Fibroblast of upper back skin (primary cell): ENCODE measurements at places on chromosomes 6 and 20.

- DNase-seq = peak; percentile 70
Observed at GRCh38 chr20:7841291-7841970, 98.8 kb downstream of the HAO1 start.

GRCh38 chr6:129186988-129187387, 304.1 kb downstream of the LAMA2 start:
- peak; percentile 86 for DNase-seq

DNA sequence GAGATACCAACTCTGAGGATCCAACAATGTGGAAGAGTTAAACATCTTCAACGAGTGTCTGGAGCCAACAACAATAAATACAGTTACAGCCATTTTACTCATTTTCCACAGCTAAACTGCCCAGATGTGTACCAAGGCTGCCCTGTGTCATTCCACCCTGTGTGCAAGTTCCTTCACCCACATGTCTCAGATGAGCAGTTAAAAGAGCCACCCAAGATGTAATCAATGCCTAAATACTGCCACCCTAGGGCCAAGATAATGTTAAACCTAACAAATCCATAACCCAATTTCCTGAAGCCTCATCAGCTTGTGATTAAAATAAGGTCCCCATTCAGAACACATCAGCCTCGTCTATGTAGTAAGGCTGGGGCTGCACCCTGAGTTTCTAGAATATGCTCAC, 59.9 kb downstream of the GMDS start:
- no peak for DNase-seq

GRCh38 chr6:160388922-160389321, 40.7 kb downstream of the SLC22A3 start:
- DNase-seq = no peak

GRCh38 chr6:113219783-113220182, 637.4 kb upstream of the MARCKS start:
- no peak for DNase-seq

GRCh38 chr6:14354919-14355572, 237.5 kb downstream of the CD83 start:
- DNase-seq = peak; percentile 94

DNA sequence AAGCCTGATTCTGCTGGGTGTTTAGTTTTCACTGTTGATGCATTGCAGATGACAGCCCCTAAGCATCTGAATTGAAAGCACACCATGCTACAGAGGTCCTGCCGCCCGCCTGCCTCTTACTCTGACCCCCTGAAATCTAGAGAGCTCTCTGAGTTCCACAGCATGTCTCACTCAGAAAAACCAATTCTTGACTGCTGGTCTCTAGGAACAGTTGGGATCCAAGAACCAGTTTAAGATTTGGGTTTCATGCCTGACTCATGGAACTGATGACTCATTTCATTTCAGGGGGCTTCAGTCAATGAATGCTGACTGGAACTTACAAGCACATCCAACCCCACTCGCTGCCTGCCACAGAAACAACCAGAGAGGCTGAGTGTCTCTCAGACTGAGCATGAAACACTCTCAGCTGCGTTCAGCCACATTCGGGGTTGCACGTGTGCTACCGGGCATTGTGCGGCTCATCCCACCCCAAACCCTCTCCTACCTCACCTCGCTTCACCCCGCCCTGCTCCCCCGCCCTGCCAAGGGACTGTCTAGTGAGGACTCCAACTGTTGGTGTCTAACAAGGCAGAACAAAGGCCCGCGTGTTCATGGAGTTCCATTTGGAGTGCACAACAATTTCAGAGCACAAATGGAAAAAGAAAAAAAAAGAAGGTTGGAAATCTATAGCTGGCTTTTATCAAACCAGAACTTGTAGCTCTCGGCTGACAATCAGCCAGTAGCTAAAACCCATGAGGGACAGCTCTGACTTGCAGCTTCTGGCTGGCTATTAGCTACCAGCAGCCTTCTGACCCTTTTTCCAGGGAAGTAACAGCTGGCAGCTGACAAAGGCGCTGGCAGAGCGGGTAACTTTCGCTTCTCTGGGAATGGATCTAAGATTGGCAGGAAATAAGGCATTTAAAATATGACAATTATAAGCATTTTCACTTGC, 20.0 kb upstream of the TRAF3IP2 start:
- DNase-seq = peak; percentile 90
